ENCODE measurements at places on chromosomes 6 and 20. TPM values are rescaled to one million over a fixed set of nuclear protein-coding genes. Genes with fewer than 3 reads are reported as not detected.

DNA sequence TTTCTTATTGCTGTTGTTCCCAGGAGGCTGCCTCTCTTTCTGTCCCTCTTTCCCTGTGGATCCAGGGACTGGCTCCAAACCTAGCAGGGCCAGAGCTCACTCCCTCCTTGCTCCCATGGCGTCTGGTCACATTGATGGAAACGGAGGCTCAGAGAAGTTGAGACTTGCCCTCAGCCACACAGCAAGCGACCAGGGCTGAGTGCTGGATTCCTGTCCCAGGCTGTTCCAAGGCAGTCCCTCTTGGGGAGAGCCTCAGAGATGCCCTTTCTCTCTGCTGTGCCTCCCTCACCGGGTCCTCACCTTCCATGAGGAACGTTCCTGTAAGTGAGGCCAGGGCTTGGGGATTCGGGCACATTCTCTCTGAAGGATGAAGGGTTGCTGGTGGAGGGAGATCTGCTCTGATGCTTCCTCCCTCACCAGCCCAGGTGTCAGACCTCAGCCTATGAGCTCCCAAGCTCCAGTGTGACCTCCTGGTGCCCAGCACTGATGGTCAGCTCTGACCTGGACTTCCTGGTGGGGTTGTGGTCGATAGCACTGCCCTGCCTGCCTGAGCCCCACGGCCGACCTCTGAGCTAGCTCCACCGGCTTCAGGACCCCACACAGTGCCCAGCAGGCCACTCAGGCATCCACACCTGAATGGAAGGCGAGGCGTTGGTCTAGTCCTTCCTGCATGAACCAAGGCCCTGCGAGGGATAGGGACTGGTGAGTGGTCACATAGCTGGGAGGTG lies 26.8 kb downstream of the SUN5 start:
- DNase-seq: peak; percentile 64

- DNase-seq: peak; percentile 81
Measured at GRCh38 chr6:130900913-130901312, 73.7 kb downstream of the SMLR1 start.

- DNase-seq: no peak
Measured at GRCh38 chr6:30319146-30319835, 7.4 kb upstream of the TRIM39 start.

DNA sequence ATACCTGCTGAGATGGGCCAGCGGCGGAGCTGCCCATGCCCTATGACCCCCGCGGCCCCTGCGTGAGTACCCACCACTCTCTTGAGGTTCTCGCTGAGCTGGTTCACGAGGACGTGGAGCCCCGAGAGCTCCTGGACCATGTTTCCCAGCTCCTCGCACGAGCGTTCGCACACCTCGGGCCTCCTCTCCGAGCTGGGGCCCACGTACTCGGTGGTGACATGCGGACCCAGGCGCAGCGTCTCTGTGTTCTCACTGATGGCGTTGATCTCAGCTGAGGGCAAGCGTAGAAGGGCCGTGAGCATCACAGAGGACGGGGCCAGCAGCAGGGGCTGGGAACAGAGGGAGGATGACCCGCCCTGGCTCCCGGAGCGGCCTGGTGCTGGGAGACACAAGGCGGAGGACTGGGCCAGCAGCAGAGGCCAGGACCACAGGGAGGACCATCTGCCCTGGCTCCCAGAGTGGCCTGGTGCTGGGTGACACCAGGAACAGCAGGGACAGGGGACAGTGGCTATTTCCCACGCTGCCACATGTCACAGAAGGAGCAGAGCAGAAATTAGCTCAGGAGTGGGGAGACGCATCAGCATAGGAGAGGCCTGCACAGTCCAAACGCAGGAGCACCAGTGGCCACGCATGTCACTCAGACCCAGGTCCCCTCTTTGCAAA lies 11.8 kb downstream of the THBS2 start:
- DNase-seq: peak; percentile 76

- peak; percentile 86 for DNase-seq
Measured at GRCh38 chr6:41200296-41200900, 551 bp downstream of the TREML2 start.

DNA sequence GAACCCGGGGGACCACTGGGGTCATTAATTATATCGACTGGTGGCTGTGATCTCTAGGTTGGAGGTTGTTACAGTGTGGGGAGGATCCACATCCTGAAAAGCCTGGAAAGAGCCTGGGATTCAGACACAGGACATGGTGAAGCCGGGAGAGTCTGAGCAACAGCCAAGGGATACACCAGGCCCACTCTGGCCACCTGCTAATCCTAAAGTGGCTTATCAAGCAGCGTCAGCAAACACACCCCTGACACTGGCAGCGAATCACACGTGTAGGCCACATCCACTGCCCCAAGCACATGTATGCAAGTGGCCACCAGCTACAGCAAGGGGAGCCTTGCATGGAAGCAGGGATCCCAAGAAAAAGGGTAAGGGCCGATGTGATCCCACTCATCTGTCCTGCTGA lies 41.0 kb downstream of the GFOD1 start:
- no peak for DNase-seq

DNA sequence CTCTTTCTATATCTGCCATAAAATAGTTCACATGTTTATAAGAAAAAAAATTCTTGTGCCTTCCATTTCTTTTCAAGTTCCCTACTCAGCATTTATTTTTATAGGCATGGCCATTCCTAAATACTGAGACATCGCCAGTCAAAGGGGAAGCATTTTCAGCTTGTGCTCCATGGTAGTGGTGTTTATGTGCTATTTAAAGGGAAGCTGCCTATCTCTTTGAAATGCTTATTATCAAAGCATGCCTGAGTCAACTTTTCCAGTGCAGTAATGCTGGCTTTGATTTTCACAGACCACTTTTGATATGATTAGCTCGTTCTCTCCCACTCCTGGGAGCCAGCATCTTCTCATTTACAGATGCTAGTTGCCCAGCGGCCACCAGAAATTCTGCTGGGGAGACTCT lies 124.1 kb upstream of the RIN2 start:
- DNase-seq: no peak

DNA sequence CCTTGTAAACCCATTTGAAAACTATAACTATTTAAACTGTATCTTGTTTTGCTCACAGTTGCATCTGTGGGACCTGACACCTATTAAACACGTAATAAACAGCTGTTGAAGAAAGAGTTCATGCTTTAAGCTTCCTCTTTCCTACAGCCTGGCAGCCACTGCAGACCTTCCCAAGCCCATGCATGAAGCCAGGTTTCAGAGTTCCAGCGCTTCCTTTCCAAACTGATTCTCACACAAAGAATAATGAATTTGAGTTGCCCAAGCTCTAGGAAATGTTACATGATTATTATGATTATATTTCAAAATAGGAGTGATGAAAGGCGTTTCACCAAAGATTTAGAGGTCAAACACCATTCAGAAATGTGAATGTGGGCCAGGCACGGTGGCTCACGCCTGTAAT lies 3.7 kb downstream of the AGPAT4 start:
- DNase-seq: no peak

DNA sequence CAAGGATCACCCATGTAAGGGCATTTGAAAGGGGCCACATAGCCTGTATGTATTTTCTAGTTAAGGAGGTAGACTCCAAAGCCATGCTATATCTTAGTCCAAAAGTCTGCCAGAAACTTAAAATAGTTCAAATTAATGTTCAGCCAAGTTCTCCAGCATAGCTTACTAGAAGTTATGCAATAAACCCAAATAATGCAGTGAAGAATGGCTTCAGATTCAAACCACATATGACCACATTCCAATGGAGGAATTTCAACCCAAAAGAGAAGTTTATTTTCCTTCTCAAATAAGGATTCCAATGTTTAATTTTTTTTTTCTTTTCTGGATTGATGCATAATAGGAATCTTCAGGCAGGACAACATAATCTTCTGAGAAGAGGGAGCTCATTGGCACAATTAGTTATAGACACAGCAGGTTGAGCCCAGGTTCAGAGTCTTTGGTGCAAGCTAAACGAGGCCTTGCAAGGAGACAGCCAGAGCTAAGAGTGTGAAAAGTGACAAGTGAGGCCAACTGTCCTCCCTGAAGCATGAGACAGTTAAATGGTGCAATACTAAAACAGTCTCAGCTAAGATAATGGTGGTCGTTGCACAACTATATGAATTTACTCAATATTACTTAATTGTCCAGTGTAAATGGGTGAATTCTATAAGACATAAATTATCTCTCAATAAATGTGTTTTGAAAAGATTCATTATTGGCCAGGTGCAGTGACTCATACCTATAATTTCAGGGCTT lies 598.8 kb upstream of the CDH4 start:
- no peak for DNase-seq

GRCh38 chr6:23180504-23181293 lies 611.3 kb downstream of the HDGFL1 start:
- no peak for DNase-seq

The APOM gene
- total RNA-seq: 1.2 TPM

The TRIM31 gene
- total RNA-seq: not detected

The SAPCD1 gene
- not detected for total RNA-seq

The OGFR gene
- total RNA-seq: 27.7 TPM

The SYCP2L gene
- 0.71 TPM for total RNA-seq

The CST9 gene
- total RNA-seq: not detected
